ENCODE measurements at places on chromosomes 2 and 18.

DNA sequence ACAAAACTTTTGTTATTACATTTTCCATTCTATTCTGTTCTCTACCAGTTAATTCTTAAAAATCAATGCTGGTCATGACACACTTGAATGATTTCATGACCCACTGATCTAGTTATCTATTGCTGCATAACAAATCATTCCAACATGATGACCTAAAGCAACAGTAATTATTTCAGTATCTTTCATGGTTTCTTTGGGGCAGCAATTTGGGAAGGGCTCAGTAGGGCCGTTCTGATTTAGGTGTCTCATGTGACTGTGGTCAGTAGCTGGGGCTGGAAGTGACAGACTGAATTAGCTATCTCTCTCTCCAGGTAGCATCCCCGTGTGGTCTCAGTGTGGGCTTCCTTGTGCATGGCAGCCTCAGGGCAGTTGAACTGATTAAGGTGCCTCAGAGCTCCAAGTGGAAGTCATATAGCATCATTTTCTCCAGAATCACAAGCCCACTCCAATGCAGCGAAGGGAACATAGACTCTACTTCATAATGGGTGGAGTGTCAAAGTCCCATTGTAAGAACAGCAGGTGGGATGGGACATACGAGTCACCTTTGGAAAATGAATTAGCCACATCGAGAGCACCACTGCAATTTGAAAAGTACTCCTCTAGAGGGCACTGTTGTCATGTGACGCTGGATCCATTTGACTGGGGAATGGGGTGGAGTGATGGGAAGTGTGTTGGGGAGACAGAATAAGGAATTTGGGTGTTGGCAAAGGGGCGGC, 39.1 kb upstream of the FAM136A start:
- DNase-seq, result no peak

- DNase-seq, result no peak
Measured at GRCh38 chr2:172869861-172870260, 134.2 kb downstream of the RAPGEF4 start.

GRCh38 chr2:189519631-189520387, 60.8 kb downstream of the SLC40A1 start:
- no peak for DNase-seq

DNA sequence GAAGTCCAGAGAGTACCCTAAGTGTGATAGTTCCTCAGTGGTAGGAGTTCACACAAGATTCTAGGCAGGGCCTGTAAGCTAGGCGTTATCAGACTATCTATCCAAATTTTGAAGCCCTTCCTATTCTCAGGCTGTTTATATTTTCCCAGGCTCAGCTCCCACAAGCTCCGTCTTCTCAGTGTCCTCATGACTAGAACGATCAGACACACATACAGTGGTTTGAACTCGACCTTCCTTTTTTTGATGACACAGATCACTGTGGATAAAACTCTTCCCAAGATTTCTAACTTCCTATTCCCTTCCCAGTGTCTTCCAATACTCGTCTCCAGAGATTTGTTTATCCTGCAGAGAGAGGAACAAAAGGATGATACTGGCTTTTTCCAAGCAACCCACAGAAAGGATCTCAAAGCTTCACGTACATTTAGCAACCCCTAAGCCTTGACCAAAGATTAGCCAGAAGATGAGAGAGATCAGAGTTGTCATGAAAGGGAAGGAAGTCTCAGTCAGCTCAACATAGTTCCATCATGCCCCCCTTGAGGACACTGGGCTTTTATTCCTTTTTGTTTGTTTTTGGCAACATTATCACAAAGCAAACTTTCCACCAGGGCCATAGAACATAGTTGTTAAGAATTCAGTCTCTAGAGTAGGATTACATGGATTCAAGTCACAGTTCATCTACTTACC, 42.3 kb upstream of the DOK6 start:
- DNase-seq, result no peak

GRCh38 chr18:39962546-39962945, 1992.5 kb upstream of the PIK3C3 start:
- DNase-seq, result no peak

- no peak for DNase-seq
Measured at GRCh38 chr2:156445296-156446220, 9.4 kb downstream of the GPD2 start.

DNA sequence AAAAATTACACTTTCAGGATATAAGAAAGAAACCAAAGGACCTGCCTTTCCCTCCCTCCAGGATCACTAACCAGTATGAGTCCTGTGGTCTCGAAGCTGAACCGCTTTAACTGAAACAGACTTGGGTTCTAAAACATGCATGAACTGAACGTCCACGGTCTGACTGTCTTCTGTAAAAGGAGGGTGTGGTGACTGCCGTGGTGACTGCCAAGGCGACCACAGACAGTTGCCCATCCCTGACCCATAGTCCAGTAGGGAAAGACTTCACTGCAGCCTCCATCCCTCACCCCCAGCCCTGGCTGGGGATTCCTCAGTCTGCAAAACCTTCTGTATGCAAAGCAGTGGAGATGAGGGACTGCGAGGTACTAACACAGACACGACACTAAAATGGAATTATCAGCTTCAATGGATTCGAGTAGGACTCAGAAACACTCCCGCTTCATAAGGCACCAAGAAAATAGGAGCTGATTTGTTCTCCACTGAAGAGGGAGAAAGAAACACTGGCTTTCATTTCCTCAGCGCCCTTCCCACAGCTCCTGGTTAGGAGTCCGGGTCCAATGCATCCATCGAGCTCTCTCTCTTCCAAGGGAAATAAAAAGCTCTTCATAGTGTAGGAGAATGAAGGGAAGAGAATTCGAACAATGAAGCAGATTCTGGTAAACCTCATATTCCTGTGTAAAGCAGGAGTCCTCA, 197.2 kb downstream of the HDAC4 start:
- no peak for DNase-seq

DNA sequence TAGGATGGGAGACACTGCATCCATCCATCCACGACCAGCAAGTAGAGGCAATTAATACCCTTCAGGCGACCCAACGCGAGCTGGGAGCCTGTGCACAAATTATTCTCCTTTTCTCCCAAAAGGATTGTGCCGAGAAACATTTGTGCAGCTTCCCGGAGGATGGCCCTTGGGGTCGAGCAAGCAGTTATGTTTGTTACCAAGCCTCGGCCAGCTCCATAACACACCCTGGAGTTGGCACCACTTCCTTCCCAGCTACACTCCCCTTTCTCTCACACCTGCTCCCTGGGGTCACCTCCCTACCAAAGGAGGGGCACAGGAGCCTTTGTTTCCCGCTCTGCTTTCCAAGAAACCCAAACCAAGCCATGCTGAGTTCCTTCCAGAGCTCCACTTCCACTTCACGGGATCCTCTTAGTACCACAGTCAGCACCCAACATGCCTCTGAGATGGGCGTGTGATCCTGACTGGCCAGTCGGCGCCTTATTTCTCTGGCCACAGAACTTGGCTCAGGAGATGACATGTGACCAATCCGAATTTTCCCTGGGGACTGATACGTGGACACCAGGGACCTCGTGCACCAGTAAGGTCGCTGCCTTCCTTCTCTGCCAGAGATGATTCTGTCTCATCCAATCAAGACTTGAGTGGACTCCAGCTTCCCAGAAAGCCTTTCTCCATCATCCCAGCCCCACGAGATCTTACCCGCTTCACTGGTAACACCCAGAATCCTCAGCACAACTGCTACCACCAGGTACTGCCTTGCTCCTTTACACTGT, 28.5 kb downstream of the GPR55 start:
- no peak for DNase-seq

Measured in NCI-H1930 (cell line).